ENCODE measurements at places on chromosomes 7 and 10. TPM values are rescaled to one million over a fixed set of nuclear protein-coding genes. Genes with fewer than 3 reads are reported as not detected.

Gene AKR1C2
- 3,160 TPM for total RNA-seq

Gene FRMD4A
- 6.0 TPM for total RNA-seq

Gene NKX2-3
- total RNA-seq = not detected

Gene SVOPL
- not detected for total RNA-seq

Gene NPY4R2
- 27.3 TPM for total RNA-seq

Gene SFTPA1
- not detected for total RNA-seq

Gene ZNF117
- 0.15 TPM for total RNA-seq

Gene GPR37
- 0.71 TPM for total RNA-seq

Gene INTS15
- total RNA-seq = 28.1 TPM

Gene C10orf105
- total RNA-seq = not detected

Gene SPDYE1
- total RNA-seq = not detected

Gene CNNM1
- 21.1 TPM for total RNA-seq

Gene WDR86
- total RNA-seq = 0.17 TPM

Gene OPTN
- 51.5 TPM for total RNA-seq

Gene TYW1B
- 3.1 TPM for total RNA-seq

Gene HMX2
- 0.10 TPM for total RNA-seq

Gene SLC13A4
- total RNA-seq = not detected

Gene ZNF487
- total RNA-seq = 5.8 TPM

Gene MEST
- 42.3 TPM for total RNA-seq

Gene LIPM
- total RNA-seq = not detected

Gene ITPRID1
- not detected for total RNA-seq

Gene UBTD1
- total RNA-seq = 18.3 TPM

Gene OR6V1
- not detected for total RNA-seq

Gene PSD
- 0.41 TPM for total RNA-seq

Gene SSC4D
- 1.3 TPM for total RNA-seq

Gene GJC3
- 0.27 TPM for total RNA-seq

Gene GNA12
- total RNA-seq = 40.6 TPM

Gene TAS2R41
- not detected for total RNA-seq

Gene ZNF786
- 6.4 TPM for total RNA-seq

Gene PHKG1
- total RNA-seq = 0.41 TPM

Gene NAT16
- 0.17 TPM for total RNA-seq

Gene CELF2
- 0.02 TPM for total RNA-seq

Gene SVIL
- total RNA-seq = 22.7 TPM

Gene MOGAT3
- total RNA-seq = not detected

Gene CUBN
- 0.05 TPM for total RNA-seq

Gene ARL4A
- 45.5 TPM for total RNA-seq

Gene CUZD1
- total RNA-seq = 1.4 TPM

Gene ZDHHC16
- 52.8 TPM for total RNA-seq

Gene FBXO24
- total RNA-seq = 0.14 TPM

Gene CHAT
- total RNA-seq = not detected

Gene ASB15
- total RNA-seq = not detected

Gene SUN3
- not detected for total RNA-seq

Gene DPYSL4
- 20.5 TPM for total RNA-seq

Gene CYP2C19
- 0.02 TPM for total RNA-seq

Gene SOSTDC1
- not detected for total RNA-seq

All from A549 treated with CpdA at 1 μM for 4 hours (cell line).